ENCODE measurements at places on chromosomes 12 and 14. TPM values are rescaled to one million over a fixed set of nuclear protein-coding genes. Genes with fewer than 3 reads are reported as not detected.

NTF3 gene
- total RNA-seq = 6.9 TPM

DNA sequence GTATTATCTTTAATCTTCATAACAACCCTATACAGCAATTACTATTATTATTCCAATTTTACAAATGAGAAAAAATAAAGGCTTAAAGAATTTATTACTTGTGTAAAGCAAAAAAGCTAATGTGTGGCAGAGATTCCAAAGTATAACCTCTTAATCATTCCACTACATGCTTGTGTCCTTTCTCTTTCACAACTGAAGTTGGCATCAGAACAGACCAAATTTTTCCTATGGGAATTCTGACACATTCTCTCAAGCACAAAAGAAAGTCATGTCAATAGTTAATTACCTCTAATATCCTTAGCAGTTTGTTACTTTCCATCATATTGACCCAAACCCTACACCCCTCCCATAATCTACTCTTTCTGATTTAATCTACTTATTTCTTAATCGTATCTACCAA is 86.7 kb downstream of the BCL2L14 start:
- H3K4me1 ChIP-seq = peaks cover 2% of the 10 kb centered on the region
- H3K36me3 ChIP-seq = peaks cover 3% of the 10 kb centered on the region
- no peak for DNase-seq
- H3K27me3 ChIP-seq = no peaks in the 10 kb centered on the region
- no peak overlapping the region for H3K27ac ChIP-seq

ABCC9 gene
- 41.8 TPM for total RNA-seq

GRCh38 chr12:11787933-11788849 is 138.7 kb downstream of the ETV6 start:
- no peaks in the 10 kb centered on the region for H3K27me3 ChIP-seq
- H3K36me3 ChIP-seq = no peaks in the 10 kb centered on the region
- no peaks in the 10 kb centered on the region for H3K4me1 ChIP-seq
- no peak for DNase-seq
- H3K4me3 ChIP-seq = no peak overlapping the region

RNASE11 gene
- not detected for total RNA-seq

ANAPC7 gene
- 52.1 TPM for total RNA-seq

MANSC4 gene
- not detected for total RNA-seq

- peak overlapping the region; percentile 86 for H3K27ac ChIP-seq
- H3K36me3 ChIP-seq = peaks cover 4% of the 10 kb centered on the region
- no peaks in the 10 kb centered on the region for H3K27me3 ChIP-seq
- H3K4me1 ChIP-seq = peaks cover 39% of the 10 kb centered on the region
- no peak overlapping the region for H3K4me3 ChIP-seq
These were observed 67.6 kb downstream of the FOXN3 start for GRCh38 chr14:89349171-89350008.

REC8 gene
- 18.7 TPM for total RNA-seq

GRCh38 chr12:2360630-2361170 is 307.9 kb downstream of the CACNA1C start:
- H3K27ac ChIP-seq = no peak overlapping the region
- peaks cover 5% of the 10 kb centered on the region for H3K4me1 ChIP-seq
- no peak for DNase-seq
- H3K27me3 ChIP-seq = no peaks in the 10 kb centered on the region

DNA sequence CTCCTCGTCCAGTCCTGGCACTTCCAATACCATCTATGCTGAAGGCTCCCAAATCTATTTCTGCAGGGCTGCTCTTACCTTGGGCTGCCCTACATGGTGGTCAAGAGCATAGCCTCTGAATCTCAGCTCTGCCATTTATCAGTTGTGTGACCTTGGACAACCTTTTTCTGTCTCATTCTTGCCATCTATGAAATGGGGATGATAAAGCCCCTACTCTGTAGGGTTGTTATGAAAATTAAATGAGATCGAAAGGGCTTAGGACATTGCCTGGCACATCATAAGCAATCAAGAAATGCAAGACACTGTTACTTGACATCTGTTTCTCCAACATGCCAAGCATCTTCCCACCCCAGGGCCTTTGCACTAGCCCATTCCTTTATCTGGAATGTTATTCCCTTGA is 45.5 kb upstream of the GPATCH2L start:
- H3K36me3 ChIP-seq = no peaks in the 10 kb centered on the region
- peaks cover under 1% of the 10 kb centered on the region for H3K4me1 ChIP-seq
- H3K27ac ChIP-seq = no peak overlapping the region
- no peak overlapping the region for H3K4me3 ChIP-seq
- no peak for DNase-seq

- DNase-seq = no peak
- no peaks in the 10 kb centered on the region for H3K4me1 ChIP-seq
- no peaks in the 10 kb centered on the region for H3K27me3 ChIP-seq
- no peaks in the 10 kb centered on the region for H3K36me3 ChIP-seq
- no peak overlapping the region for H3K4me3 ChIP-seq
- no peak overlapping the region for H3K27ac ChIP-seq
These were observed 15.8 kb downstream of the TRIM9 start for GRCh38 chr14:51079085-51079484.

- H3K27ac ChIP-seq = no peak overlapping the region
- no peaks in the 10 kb centered on the region for H3K36me3 ChIP-seq
These were observed 131.5 kb upstream of the BCL2L14 start for GRCh38 chr12:11939223-11939622.

All from spinal cord (tissue), 10 donors.